Osteocyte (in vitro differentiated cells): ENCODE measurements at places on chromosomes 2 and 18. TPM values are rescaled to one million over a fixed set of nuclear protein-coding genes. Genes with fewer than 3 reads are reported as not detected.

GRCh38 chr2:33532966-33533365, 56.5 kb downstream of the RASGRP3 start:
- no peak for DNase-seq

DNA sequence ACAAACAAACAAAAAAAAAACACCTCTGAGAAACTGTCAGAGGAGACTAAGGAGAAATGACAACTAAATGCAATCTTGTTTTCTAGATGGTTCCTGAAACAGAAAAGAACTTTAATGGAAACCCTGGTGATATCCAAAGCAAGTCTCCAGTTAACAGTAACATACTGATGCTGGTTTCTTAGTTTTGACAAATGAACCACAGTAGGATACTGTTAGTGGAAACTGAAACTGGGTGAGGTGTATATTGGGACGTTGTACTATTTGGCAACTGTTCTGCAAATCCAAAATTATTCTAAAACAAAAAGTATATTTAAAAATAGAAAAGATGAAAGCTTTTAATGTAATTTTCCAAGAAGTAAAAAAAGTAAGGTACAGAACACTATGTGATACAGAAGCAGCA, 11.4 kb downstream of the SESTD1 start:
- DNase-seq, result no peak

DNA sequence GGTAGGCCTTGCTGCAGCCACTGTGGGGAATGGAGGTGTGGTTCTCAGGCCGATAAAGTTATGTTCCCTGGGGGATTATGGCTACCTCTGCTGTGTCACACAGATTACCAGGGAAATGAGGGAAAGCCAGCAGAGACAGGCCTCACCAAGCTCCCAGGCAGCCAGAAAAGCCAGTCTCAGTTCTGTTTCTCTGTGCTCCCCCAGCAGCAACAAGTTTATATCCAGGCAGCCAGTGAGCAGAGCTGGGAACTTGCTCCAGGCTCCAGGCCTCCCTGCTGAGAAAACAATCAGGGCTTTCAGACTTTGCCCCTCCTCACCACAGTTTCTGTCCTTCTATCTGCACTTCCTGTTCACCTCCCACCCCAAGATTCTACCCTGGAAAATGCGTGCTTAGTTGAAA, 596.6 kb upstream of the GYPC start:
- DNase-seq, result no peak

Gene BMP10
- total RNA-seq, result not detected in 2 replicates

Gene ASXL3
- total RNA-seq, result 7.2 and 10.1 TPM in 2 replicates
